ENCODE measurements at places on chromosomes 1 and 21.
A peak's percentile ranks its signal among the peaks of the same experiment; 100 is the strongest.

- no peak for DNase-seq
Observed at GRCh38 chr1:190935925-190936324, 458.3 kb upstream of the BRINP3 start.

DNA sequence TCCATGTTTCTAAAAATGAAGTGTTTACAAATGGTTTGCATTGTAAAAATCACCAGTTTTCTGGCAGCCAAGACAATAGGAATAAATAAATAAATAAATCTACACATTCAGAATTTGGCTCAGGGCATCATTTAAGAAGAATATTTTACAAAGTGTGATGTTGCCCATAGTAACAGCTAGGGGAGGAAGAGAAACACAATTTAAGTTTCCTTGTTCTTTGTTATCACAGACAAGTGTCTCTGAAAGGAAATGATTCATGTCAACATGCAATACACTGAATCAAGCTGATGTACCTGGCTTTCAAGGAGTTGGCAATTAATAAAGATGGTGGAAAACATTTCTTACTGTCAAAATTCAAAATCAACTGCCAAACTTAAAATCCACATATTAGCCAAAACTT lies 74.7 kb downstream of the LHX8 start:
- peak; percentile 54 for DNase-seq

- no peak for DNase-seq
Observed at GRCh38 chr1:183687546-183688304, 34.6 kb upstream of the APOBEC4 start.

GRCh38 chr21:42970946-42971653 lies 3.3 kb upstream of the PKNOX1 start:
- no peak for DNase-seq

DNA sequence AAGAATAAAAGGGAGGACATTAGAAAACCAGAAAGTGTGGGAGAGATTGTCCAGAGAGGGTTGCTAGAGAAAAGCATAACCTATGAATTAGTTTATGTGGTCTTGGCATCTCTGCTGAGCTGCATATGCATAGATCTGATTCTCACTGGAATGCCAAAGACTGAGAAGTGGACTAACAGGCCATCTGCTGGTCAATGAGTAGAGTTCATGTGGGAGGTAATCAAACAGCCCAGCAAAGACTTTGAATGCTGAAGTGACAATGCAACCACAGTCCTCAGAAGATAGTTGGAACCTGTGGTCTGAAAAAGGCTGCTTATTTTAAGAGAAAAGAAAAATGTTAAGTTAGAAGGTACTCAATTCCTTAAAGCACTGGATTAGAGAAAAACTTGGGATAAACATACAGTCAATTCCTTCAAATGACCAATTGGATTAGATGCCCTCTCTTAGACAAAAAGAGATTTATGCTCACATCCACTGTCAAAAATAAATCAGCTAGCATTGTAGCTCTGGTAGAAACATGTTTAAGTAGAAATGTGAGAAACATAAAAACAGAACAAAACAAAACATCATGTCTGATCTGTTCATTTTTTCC lies 382.8 kb downstream of the AMY1C start:
- no peak for DNase-seq

DNA sequence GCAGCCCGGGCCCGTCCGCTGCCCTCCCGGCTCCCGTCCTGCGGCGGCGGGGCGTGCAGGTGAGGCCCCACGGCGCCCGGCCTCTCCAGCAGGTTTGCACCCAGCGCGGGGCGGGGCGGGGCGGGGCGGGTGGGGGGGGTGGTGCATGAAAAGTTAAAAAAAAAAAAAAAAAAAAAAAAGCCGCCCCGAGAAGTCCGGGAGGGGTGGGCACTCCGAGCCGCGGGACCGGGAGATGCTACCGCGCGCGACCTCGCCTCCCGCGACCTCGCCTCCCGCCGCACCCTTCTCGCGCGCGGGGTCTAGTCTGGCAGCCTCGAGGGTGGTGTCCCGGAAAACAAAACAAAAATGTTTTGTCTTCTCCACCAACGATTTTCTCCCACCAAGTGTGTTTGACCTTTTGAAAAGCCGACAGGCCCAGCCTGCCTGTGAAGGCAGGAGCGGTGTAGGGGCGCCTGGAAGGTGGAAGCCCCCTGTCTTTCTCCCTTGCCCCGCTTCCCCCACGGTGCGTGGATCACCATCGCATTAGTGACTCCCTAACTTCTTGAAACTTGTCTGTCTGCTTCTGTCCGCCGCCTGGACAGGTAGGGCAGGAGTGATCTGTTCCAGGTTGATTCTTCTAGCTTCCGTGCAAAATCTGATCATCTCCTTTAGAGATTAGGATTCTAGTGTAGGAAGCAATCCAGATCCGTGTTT lies 569 bp downstream of the RCAN3 start:
- DNase-seq: no peak

DNA sequence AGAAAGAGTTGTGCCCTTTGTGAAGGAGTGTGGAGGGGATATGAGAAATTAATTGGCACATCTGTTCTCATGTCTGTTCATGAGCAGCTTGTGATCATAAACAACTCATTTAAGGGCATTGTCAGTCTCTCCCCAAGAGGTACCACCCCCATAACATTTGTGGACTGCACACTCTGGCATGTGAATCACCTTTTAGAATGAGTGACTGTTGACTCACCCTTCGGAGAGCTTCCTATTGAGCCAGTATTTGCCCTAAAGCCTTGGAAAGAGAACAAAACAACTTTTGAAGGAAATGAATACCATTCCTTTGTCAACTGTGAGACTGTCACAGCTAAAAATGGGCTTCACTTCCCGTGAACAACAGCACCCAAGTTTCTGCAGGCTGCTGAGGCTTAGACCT lies 27.5 kb upstream of the MYSM1 start:
- peak; percentile 95 for DNase-seq

GRCh38 chr1:7454052-7454815 lies 316.9 kb upstream of the VAMP3 start:
- no peak for DNase-seq

- DNase-seq: no peak
Observed at GRCh38 chr1:89888480-89889322, 67.9 kb downstream of the LRRC8D start.

- no peak for DNase-seq
Observed at GRCh38 chr1:7587108-7587772, 183.9 kb upstream of the VAMP3 start.

DNA sequence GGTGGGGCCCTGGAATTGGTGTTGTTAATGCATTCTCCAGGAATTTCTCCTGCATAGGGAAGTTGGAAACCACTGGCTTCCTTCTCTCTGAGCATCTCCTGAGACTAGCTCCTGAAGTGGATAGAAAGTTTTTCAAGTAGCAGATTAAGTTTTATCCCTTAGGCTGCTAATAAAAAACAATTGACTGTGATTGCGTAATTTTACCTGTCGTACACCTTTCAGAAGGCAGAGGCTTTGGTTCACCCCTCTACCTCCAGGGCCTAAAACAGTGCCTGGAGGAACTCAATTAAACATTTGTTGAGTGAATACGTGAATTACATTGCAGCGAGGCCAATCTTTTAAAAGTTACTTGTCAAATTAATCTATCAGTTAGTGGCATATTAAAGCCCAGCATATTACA lies 3.4 kb downstream of the ITSN1 start:
- DNase-seq: no peak

GRCh38 chr21:38803075-38803660 lies 2.6 kb upstream of the ETS2 start:
- DNase-seq: no peak

GRCh38 chr1:162187687-162188276 lies 118.3 kb downstream of the NOS1AP start:
- no peak for DNase-seq

DNA sequence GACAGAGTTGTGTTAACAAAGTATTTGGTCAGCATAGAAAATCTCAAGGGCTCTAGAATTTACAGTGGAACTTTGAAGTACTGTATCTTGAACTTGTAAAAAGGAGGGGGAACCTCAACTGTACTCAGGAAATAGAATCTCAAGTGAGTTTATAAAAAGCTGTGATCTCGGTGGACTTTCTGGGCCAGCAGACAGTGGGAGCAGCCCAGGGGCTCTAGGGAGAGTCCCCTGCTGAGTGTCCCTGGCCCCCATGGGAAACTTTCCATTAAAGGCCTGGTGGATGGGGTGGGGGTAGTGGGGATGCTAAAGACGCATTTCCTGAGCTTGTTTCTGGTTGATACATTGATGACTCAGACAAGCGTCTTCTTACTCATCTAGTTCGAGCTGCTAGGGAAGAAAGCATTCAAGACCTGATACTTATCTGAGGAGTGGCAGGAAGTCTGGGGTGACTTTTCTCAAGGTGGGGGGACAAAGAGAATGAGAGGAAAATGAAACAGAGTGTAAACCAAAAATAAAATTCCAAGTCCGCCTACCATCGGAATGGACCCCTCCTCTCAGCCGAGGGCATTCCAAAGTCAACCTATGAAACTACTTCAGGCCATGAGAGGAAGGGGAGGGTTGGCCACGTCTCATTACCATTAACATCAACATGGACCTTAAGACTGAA lies 65.5 kb downstream of the NID1 start:
- DNase-seq: peak; percentile 88

GRCh38 chr21:35232545-35233176 lies 183.6 kb upstream of the RUNX1 start:
- DNase-seq: peak; percentile 52

- DNase-seq: no peak
Observed at GRCh38 chr21:42012344-42012743, 2.2 kb upstream of the ZBTB21 start.

- no peak for DNase-seq
Observed at GRCh38 chr21:35138665-35139381, 89.7 kb upstream of the RUNX1 start.

GRCh38 chr1:197468543-197469175 lies 200.6 kb downstream of the CRB1 start:
- DNase-seq: no peak

DNA sequence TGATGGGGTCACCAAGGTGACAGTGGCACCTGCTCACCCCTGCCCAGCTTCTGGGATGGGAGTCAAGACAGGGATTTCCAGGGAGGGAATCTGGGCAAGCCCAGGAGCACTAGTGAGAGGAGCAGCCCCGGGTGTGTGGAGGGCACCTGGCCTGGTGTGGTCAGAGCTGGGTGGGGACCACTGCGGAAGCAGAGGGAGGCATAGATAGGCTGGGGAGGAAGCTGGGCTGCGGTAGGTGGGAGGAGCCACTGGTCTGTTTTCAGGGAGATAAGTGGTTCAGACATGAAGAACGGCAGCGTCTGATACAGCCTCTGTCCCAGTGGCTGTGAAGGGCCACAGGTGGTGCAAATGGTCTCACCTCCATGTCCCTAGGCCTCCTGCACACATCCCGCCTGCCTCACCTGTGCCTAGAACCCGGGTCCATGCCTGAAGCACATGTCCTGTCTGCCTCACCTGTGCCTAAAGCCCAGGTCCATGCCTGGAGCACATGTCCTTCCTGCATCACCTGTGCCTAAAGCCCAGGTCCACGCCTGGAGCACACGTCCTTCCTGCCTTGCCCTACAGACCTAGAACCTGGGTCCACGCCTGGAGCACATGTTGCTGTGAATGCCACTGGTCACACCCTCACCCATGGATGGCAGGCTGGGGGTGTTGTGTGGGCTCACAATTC lies 325.9 kb upstream of the AJAP1 start:
- DNase-seq: no peak

- DNase-seq: no peak
Observed at GRCh38 chr1:44312399-44313196, 42.5 kb downstream of the ERI3 start.

DNA sequence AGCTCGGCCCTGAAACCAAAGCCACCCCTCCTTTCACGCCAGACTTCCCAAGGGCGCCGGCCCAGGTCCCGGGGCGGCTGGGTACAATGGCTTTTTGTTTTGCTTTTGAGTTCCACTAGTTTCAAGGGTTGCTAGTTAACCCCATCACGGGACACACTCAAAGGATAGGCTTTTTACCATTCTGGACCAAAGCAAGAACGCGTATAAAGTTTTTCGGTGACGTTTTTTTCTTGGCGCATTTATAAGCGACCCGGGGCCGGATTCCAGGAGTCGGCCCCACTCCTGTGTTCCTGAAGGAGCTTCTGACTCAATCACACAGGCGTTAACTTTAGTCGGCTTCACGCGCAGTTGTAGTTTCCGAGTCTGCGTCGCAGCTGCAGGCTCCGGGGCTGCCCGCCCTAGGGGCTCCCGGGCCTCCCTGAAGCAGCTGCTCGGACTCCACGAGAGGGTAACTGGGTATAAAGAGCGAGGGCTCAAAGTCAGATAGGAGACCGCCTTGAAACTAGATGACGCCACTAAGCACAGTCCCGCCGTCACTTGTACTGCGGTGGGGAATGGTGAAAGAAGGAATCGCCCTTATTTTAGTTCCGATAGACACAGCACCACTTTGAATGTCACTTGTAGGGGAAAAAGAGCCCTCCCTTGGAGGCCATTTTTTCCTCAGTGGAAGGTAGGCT lies 707 bp upstream of the KLHL21 start:
- no peak for DNase-seq

DNA sequence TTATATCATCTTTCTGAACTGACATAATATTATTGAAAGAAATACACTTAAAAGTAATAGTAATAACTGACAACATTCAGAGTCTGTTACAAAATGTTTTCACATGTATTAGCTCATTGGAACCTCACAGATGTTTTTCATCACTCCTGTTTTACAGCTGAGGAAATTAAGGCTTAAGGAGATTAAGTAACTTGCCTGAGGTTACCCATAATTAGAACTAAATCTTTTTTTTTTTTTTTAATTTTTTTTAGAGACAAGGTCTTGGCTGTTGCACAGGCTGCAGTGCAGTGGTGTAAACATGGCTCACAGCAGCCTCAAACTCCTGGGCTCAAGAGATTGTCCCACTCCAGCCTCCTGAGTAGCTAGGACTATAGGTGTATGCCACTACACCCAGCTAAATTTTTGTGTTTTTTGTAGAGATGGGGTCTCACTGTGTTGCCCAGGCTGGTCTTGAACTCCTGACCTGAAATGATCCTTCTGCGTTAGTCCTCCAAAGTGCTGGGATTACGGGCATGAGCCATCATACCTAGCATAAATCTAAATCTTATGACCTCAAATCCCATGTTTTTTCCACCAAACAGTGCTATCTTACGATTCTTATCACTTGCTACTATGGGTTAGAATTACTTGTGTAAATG lies 64.7 kb upstream of the MACF1 start:
- no peak for DNase-seq

- no peak for DNase-seq
Observed at GRCh38 chr1:9453375-9453774, 85.9 kb upstream of the SLC25A33 start.

DNA sequence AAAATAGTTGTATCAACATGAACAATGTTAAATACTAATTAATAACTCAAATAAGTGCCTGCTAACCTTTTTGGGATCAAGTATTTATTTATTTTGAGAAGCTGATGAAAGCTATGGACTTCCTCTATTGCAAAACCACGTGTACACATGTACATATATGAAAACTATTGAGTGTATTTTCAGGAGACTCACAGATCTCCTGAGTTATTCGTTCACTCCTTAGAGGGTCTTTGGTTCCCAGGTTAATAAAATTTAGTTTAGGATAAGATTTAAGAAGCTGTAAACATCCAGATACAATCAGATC lies 130.5 kb downstream of the DISC1 start:
- DNase-seq: no peak

DNA sequence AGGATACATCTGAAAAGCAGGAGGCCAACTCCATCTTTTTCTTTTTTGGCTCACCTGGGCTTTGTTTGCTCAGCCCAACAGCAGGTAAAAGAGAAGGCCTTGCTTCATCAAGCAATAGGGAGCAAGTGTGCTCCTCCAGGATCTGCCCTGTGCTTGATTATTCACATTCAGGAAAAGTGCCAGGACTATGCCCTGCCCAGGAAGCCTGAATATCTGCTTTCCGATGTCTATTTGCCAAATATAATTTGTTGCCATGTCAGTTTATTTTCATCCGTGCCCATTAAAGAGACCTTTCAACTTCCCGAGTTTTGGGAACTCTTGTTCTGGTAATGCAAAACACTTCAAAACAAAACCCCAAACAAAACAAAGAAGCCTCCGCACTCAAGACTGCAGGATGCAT lies 185.3 kb downstream of the CDC7 start:
- no peak for DNase-seq

Measured in glomerular endothelial cell (primary cell).